ENCODE measurements at places on chromosomes 2 and 18.

- no peak for DNase-seq
Observed at GRCh38 chr18:13447621-13448334, 229.2 kb downstream of the LDLRAD4 start.

DNA sequence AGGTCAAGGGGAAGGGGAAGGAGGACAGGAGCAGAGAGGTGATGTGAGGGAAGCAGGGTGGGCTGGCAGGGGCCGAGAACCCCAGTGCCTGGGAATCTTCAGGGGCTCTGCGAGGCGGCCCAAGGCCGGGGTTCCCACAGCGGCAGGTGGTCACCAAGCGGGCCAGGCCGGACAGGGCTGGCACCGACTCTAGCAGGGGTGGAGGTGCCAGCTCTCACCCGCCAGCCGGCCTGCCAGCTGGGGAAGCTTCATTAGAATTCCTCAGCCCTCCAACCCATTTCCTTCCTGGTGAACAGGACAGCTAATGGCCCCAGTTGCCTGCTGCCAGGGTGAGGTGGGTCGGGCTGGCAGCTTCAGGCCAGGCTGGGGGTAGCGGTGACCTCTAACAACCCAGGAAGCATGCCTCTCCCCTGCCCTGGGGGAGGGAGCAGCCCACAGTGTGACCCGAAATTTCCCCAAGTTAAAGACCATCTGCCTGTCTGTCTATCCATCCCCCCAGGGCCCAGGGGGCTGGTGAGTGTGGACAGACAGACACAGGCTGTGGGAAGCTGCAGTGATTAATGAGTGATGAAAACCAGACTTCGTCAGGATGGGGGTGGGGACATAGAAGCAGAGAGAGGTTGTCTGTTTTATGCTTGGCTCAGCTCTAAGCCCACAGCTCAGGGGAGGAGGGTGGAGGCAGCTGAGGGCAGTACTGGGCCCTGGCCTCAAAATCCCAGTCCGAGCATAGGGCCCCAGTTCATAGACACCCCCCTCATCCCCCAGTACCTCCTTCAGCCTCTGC lies 144.1 kb downstream of the ZFP36L2 start:
- DNase-seq = peak; percentile 76

- no peak for DNase-seq
Observed at GRCh38 chr2:42246562-42246961, 77.4 kb downstream of the EML4 start.

GRCh38 chr18:4245456-4245855 lies 209.7 kb downstream of the DLGAP1 start:
- DNase-seq = no peak

GRCh38 chr2:101679037-101679726 lies 18.3 kb upstream of the MAP4K4 start:
- DNase-seq = peak; percentile 61

- DNase-seq = no peak
Observed at GRCh38 chr2:83233781-83234180, 1225.3 kb downstream of the SUCLG1 start.

GRCh38 chr18:78659057-78659456 lies 320.6 kb upstream of the SALL3 start:
- DNase-seq = no peak

DNA sequence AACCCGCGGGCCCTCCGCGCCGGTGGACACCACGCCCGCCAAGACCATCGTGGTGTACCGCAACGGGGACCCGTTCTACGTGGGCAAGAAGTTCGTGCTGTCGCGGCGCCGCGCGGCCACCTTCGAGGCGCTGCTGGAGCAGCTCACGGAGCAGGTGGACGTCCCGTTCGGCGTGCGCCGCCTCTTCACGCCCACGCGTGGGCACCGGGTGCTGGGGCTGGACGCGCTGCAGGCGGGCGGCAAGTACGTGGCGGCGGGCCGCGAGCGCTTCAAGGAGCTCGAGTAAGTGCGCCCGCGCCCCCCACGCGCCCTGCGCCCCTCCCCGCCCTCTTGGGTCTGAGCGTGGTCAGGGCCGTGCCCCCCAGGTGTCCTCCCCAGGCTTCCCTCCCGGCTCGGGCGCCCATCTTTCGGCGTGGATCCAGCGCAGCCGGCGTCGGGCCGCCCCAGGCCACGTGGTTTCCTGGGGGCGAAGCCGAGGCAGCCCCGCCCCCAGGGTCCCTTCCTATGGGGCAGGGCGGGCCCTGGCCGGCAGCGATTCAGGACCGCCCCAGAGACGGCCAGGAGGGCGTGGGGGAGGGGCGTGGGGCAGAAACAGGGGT lies 481 bp downstream of the DCDC2C start:
- DNase-seq = no peak

DNA sequence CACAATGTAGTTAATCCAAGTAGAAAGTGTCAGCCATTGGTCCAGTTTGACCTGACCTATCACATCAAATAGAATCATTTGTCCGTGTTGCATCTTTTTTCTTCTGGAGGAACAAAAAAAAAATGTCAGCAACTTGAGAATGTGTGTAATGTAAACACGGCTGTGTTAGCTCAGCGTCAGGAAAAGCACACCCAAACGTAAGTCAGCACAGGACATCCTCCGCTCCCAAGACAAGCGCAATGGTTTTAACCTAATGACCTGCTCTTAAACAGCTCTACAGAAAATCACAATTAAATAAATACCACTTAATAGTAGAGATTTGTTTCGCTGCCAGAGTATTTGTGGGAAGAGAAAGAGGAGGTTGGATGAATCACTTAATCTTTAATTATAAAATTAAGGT lies 59.4 kb downstream of the OSR1 start:
- DNase-seq = peak; percentile 55

GRCh38 chr2:240713928-240714746 lies 22.5 kb downstream of the AQP12A start:
- no peak for DNase-seq

DNA sequence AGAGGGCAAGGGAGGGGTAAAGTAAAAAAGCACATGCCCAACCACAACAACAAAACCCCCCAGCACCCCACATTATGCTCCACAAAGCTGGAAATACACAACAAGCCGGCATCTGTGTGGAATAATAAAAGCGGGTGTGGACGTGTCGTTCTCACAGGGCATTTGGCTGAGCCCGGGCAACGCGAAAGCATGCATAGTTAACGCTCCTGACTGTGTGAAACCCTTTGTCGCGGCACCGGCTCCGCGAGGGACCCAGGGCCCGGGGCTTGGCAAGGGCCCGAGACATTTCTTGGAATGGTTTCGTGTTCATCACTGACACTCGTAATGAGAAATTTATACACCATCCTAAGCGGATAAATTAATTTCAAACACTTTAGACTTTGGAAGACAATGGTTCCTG lies 165.6 kb downstream of the INHBB start:
- no peak for DNase-seq

DNA sequence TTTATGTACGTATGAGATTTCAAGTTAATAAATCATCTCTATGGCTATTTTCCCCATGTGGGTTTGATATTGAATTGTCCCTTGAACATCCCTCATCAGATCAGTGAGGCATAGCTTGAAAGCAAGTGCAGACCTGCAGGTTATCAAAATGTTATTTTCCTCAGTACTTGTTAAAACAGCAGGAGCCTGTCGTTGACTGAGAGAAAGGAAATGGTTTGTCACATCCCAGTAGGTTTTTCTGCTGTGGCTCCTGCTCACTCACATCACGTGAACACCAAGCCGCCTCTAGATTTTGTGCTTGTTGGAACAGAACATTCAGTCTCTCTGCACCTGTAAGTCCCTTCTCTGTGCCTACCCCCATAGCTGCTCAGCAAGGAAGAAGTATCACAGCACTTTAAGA lies 340.3 kb downstream of the CELF4 start:
- DNase-seq = no peak

- no peak for DNase-seq
Observed at GRCh38 chr2:201931475-201931874, 102.2 kb upstream of the FZD7 start.

GRCh38 chr2:85288244-85288725 lies 39.5 kb downstream of the TGOLN2 start:
- peak; percentile 58 for DNase-seq

- no peak for DNase-seq
Observed at GRCh38 chr2:21860907-21861306, 737.1 kb downstream of the TDRD15 start.

DNA sequence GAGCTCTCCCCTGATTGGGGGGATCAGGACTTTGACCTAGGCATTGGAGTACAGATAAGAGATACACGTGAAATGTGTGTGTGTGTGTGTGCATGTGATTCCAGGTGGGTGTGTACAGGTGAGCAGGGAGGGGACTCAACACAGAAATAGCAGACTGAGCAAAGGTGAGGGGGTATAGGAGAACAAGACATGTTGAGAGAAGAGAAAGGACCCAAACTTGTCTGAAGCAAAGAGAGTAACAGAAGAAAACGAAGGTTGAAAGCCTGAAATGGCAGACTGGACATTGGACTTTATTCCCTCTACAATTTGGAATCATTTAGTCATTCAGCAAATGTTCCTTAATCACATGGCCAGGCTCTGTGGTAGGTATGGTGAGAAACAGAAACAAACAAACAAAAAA lies 23.3 kb downstream of the MRO start:
- no peak for DNase-seq

- DNase-seq = no peak
Observed at GRCh38 chr2:204669382-204669781, 124.1 kb downstream of the PARD3B start.

- no peak for DNase-seq
Observed at GRCh38 chr18:54130177-54130576, 94.3 kb downstream of the MBD2 start.

GRCh38 chr2:85681776-85682175 lies 12.4 kb upstream of the GNLY start:
- no peak for DNase-seq

DNA sequence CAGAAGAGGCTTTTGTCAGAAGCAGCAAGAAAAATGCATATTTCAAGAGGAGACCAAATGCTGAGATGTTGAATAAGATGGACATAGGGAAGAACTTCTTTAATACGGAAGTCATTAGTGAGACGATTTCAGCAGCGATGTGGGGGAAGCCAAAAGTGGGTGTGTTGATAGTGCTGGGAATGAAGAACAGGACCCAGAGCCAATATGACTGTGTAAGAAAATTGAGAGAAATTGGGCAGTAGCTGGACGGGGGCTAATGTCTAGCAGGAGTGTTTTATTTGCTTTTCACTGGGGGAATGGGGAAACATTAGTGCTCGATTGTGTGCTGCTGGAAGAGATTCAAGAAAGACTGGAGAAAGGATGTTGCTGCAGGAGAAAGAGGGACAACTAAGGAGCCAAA lies 788.7 kb upstream of the KLHL29 start:
- DNase-seq = no peak

GRCh38 chr2:145028101-145028920 lies 508.4 kb upstream of the ZEB2 start:
- DNase-seq = no peak

DNA sequence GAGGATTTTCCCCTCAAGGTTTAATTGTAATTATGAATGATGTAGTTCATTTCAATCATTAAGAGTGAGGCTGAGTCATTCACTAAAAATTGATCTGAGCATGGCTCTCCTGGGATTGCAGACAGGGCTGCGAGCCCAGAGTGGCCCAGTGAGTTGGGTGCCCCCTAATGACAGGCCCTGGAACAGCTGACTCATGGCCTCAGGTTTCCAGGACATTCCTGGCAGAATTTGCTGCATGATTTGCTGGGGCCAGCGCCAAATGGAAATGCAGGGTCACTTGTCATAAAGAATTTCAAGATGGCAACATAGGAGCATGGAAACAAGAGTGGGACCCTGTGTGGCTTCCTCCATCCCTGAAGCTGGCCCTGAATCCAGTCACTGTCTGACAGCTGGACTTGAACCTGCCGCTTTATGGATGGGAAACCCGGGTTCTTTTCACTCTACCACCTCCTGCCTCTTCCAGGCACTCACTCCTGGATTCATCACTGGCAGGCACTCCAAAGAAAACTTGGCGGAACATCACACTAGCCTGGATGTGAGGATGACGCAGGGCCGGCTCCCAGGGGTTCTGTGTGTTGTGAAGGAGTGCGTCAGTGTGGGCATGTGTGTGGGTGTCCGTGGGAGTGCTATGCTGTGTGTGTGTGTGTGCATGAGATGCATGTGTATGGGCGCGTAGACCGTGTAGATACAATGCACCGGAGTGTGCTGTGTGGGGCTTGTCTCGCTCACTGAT lies 15.2 kb downstream of the OTOF start:
- DNase-seq = peak; percentile 64

GRCh38 chr2:63736354-63736753 lies 105.3 kb upstream of the UGP2 start:
- peak; percentile 46 for DNase-seq

DNA sequence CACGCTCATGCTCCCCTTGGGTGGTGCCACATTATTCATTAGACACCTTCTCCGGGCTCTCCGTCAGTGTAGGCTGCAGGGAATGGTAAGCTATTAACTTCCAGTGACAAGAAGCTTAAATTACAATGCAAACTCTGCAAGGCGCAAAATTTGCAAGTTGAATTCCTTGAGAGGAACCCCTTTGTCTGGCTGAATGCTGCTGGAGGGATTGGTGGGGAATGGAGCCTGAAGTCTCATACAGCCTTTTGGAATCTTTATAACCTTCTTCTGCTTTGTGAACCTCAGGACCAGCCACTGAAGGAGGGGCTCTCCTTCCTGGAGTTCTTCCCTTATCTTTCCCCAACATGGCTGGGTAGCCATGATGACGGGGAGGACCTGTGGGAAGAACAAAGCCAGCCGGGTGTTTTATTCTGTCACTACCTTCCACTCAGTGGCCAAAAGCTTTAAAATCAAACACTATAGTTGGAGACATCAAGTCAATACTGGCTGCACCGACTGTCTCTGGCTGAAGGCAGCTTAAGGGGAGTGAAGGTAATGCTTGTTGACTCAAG lies 220.9 kb upstream of the EPHA4 start:
- DNase-seq = no peak

DNA sequence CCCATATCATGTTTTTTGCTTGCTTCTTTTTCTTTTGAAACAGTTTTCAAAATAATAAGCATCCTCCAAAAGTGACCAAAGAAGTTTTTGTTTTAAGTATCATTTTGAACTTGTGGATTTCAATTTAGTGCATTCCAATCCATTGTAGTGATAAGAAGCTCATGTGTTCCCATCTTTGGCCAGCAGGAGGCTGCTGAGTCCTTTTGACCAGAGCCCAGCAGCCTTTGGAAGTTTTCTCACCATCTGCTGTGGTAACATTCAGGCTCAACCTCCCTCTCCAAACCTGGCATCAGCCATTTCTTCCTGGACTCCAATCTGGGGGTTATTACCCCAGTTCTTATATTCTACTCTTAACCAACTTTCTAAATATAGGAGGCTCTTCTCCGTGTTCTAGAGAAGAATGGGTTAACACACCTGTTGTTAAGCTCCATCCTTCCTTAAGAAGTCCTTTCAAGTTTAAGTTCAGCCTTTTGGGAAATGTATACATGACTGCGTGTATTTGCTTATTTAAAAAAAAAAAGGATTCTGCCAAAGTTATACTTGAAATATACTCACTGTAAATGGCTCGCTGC lies 39.0 kb upstream of the MAL start:
- DNase-seq = peak; percentile 41

DNA sequence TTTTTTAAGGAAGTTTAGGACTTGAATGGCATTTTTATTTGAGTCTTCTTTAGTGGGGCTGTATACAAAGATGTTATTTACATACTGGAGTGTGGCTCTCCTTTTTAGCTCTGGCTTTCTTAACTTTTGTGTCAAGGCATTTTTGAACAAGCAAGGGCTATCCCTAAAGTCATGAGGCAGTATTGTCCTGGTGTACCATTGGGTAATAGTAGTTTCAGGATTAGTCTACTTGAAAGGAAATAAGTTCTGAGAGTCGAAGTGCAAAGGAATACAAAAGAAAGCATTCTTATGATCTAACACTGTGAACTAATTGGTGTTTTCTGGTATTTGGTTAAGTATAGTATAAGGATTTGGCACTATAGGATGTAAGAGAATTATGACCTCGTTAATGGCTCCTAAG lies 1.9 kb upstream of the CYP27A1 start:
- no peak for DNase-seq
